Camera-type eye (tissue), 1 donor: ENCODE measurements at places on chromosomes 5 and 9. TPM values are rescaled to one million over a fixed set of nuclear protein-coding genes. Genes with fewer than 3 reads are reported as not detected.

TBC1D9B gene
- total RNA-seq, result 62.9 TPM

ANKS6 gene
- total RNA-seq, result 17.0 TPM

CNTRL gene
- 38.8 TPM for total RNA-seq

BAAT gene
- 0.22 TPM for total RNA-seq

HAVCR2 gene
- 1.8 TPM for total RNA-seq

PLAC8L1 gene
- total RNA-seq, result not detected

UGCG gene
- 78.5 TPM for total RNA-seq

SLC46A2 gene
- not detected for total RNA-seq
